ENCODE measurements at places on chromosomes 5 and 9.

GRCh38 chr5:158977642-158978041 lies 122.1 kb downstream of the EBF1 start:
- no peak for DNase-seq

GRCh38 chr5:110623874-110624273 lies 102.6 kb downstream of the TMEM232 start:
- no peak for DNase-seq

GRCh38 chr9:89770531-89771174 lies 165.8 kb downstream of the GADD45G start:
- no peak for DNase-seq

GRCh38 chr9:16103620-16104397 lies 551.0 kb downstream of the CCDC171 start:
- no peak for DNase-seq

GRCh38 chr9:136530461-136531089 lies 15.3 kb downstream of the NOTCH1 start:
- no peak for DNase-seq

DNA sequence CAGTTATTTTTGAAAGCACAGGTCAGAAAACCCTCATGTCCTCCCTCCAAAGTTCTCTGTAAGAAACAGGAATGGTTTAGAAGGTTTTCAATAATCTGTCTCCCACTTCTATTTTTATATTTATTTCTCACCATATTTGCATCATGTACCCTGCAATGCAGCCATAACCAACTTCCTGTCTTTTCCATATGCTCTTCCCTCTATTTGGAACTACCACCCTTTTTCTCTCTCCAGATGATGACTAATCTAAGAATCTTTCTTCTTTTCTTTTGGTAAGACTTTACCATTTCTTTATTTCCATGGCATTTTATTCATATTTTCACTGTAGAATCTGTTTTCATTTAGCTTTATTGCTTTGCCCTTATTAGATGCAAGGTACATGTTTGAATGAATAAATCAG lies 33.9 kb downstream of the MAN2A1 start:
- DNase-seq = no peak

GRCh38 chr9:116112236-116112635 lies 41.4 kb upstream of the PAPPA start:
- DNase-seq = no peak

- DNase-seq = no peak
Measured at GRCh38 chr9:93053781-93054331, 4.6 kb upstream of the SUSD3 start.

- DNase-seq = no peak
Measured at GRCh38 chr9:100427366-100428263, 672 bp downstream of the MSANTD3 start.

DNA sequence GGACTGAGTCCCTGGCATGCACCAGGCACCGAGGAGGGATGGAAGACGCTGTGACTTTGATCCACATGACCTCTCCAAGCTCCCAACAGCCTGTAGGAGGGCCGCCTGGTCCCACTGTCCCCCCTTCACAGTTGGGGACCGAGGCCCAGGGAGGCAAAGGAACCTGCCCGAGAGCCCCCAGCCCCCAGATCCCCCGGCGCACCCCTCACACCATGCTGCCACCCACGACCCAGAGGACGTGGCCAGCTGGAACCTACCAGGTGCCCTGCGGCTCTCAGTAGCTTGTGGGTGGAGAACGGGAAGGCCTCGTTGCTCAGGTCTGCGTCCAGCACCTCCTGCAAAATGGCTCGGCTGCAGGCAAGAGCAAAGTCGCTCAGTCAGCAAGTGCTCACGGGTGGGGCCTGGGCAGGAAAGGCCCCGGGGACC lies 48.8 kb downstream of the DBH start:
- no peak for DNase-seq

- no peak for DNase-seq
Measured at GRCh38 chr5:14505310-14506139, 76.1 kb upstream of the OTULINL start.

GRCh38 chr5:135950611-135951010 lies 4.2 kb downstream of the LECT2 start:
- DNase-seq = no peak

DNA sequence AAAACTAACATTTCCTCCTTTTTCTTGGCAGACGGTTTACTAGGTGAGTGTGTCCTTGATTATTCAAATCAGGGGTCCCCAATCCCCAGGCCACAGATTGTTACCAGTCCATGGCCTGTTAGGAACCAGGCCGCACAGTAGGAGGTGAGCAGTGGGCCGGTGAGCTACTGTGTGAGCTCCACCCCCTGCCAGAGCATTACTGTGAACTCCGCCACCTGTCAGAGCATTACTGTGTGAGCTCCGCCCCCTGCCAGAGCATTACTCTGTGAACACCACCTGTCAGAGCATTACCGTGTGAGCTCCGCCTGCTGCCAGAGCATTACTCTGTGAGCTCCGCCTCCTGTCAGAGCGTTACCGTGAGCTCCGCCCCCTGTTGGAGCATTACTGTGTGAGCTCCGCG lies 14.3 kb upstream of the PDCD6 start:
- DNase-seq = no peak

- no peak for DNase-seq
Measured at GRCh38 chr9:5799314-5799713, 33.6 kb downstream of the ERMP1 start.

- DNase-seq = no peak
Measured at GRCh38 chr5:61286446-61287132, 45.5 kb upstream of the ZSWIM6 start.

DNA sequence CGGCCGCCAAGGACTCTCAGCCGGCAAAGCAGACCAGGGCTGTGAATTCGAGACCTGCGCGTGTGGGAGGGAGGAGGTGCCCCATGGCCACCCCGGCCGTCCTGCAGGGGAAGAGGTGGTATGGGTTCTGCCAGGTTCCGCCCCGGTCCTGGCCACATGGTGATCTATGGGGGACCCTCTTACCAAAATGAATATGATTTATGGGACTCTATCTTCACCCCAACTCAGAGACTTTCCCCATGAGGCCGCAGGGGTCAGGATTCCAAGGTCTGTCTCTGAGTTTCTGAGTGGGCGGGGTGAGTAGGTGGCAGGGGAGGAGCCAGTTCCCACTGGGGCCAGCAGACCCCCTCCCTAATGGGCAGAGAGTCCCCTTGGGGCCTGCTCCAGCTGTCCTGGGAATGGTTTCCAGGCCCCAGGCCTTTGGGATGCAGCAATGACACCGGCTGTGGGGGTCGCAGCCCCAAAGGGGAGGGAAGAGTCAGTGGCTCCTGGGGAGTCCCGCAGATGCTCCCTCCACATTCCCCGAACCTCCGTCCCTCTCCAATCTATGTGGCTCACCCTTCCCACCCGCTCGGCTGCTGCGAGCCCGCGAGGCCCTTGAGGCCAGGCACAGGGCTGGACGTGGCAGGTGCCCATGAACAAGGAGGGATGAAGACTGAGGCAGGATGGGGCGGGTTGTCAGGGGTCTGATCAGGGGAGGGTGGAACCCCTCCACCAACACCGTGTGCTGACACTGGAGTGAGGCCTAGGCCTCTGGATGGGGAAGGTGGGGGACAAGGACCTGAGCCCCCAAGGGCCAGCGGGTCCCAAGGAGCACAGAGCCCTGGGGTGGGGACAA lies 20.1 kb upstream of the NOTCH1 start:
- DNase-seq = no peak

GRCh38 chr5:113147101-113147508 lies 170.5 kb downstream of the DCP2 start:
- DNase-seq = no peak

DNA sequence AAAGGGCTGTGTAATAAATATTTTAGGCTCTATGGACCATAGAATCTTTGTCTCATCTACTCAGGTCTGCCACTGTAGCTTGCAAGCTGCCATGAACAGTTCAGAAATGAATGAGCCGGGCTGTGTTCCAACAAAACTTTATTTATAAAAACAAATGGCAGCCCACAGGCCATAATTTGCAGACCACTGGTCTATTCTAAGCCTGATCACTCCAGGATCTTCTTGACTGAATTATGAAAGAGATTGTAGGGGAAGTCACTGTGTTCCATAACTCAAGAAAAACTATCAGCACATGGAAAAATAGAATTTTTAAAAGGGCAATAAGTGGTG lies 11.4 kb upstream of the C1QTNF3 start:
- DNase-seq = no peak

DNA sequence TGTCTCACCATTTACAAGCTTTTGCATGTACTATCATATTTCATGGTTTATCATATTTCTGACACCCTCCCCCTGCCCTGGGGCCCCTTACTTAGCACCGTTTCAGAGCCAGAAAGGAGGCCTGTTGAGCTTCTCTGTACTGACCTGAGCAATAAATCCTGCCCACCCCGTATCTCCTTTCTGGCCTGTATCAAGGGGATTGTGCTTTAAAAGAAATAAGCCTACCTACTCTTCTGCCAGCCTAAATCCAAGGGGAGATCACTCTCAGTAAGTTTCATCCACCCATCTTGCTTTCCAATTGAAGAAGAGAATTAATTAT lies 54.0 kb upstream of the FST start:
- DNase-seq = no peak

- no peak for DNase-seq
Measured at GRCh38 chr9:69976152-69976551, 67.5 kb upstream of the MAMDC2 start.

DNA sequence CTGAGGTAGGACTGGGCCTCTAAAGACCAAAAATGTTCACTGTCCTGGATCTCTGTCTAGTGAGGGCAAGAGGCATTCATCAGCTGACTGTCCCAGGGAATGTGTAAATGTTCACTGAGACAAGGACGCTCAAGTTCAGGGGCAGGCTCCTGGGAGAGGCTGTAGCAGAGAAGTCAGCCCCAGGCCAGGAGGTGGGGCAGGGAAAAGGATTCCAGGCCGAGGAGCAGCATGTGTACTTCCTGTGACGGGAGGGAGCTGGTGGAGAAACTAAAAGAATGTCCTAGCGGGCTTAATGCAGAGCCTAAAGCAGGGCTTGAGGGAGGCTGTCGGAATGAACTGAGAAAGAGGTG lies 205.8 kb downstream of the GABBR2 start:
- DNase-seq = no peak

DNA sequence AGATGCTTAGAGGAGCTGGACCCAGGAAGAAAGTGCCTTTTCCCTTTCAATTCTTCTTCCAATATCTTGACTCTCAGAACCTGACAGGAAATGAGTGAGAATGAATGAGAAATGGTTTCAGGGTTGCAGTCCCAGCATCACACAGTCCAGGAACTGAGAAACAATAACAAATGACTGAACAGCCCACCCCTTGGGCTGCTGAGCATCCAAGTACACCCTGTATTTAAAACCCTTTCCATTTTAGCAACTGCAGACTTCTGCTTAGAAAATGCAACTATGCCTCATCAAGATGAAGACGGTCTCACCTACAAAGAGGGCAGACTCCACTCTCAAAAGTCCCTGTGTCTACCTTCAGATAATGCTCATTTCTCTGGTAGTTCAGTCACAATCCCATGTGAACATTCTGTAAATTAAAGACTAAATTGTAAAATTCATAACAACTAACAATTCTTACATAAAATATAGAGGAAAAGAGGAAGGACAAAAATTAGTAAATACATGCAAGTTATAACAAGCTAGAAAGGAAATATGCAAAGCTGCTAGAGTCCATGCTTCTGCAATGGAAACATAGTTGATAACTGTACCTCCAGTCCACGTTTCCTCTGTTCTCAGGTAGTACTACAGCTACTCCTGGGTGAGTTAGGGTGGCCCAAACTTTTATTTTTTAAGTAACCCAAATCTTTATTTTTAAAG lies 316.5 kb downstream of the ICE1 start:
- no peak for DNase-seq

- DNase-seq = no peak
Measured at GRCh38 chr9:108142504-108143201, 653.1 kb upstream of the KLF4 start.

DNA sequence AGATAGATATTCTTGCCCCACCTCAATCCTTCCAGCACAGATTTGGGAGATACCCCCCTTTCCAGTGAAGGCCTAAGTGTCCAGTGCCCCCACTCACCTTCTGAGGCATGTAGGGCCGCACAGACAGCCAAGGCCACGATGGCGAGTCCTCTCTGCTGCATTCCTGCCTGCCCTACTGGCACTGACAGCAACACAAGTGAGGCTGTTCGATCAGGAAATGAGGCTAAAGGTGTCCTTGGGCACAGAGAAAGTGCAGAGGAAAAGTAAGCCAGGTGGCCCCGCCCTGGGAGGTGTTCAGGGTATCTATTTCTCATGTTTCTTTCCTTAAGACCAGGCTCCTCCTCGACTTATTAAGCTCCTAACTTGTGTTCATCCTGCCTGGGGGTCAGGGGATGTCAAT lies at the start of gene CCL28:
TSS of gene CCL28 (minus strand) at position 236 of the 400 bp plus-strand sequence. CDS start at position 161, 75 bp downstream.
- peak; percentile 45 for DNase-seq

- no peak for DNase-seq
Measured at GRCh38 chr5:133523013-133523658, 89.2 kb downstream of the FSTL4 start.

DNA sequence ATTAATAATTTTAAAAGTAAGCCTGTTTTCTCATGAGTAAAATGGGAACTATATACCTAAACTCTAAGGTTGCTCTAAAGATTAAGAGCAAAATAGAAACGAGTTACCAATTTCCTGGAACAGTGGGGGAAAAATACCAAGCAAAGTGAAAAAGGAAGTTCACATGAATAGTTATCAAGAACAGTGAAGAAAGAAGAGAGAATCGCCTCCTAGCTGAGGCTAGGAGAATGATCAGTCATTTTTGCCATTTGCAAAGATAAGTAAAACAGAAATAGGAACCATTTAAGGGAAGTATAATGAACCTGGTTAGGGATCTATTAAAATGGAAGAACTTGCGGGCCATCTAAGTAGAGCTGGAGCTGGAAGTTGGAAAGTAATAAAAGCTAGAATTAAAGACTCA lies 50.7 kb downstream of the P4HA2 start:
- DNase-seq = no peak

DNA sequence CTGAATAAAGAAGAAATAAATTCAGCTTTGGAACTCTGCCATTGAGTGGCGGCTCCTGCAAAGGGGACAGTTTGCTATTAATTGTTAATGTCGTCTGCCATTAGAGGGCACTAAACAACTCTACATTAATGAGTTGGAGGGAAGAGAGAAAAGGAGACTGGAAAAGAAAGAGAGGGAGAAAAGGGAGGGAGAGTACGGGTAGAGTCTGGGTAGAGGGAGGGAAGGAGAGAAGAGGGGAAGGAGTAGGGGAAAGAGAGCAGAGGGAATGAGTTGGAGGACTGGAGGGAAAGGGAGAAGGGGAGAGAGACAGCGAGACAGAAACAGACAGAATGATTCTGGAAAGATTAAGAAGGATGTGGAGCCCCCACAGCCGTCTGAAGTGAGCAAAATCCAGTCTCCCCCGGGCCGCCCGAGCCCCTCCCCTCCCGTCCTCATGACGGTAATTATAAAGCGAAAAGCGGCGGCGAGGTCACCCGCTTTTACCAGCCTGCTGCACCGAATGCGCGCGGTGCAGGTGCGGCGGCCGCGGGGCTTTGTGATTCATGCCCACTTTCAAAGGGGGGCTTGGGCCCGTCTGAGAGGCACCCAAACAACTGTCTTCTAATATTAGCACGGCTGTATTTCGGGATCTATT lies 1.9 kb upstream of the FST start:
- DNase-seq = no peak
